ENCODE measurements at places on chromosomes 2 and 18.

DNA sequence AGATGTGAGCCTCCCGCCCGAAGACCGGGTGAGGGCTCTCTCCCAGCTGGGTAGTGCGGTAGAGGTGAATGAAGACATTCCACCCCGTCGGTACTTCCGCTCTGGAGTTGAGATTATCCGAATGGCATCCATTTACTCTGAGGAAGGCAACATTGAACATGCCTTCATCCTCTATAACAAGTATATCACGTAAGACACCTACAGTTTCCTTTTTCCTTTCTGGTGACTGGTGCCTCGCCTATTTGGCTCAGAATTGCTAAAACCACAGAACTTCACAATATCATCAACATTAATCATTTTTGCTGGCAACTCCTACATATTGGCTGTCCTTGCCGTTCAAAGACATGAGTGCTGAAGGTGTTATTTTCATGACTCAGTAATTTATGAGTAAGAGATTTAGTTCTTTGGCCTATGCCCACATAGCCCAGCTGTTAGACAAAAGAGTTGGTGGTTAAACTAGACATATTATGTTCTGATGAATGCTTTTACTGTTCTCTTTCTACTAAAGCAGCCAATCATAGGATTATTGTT is 2.2 kb downstream of the STAMBP start:
- no peak for DNase-seq

DNA sequence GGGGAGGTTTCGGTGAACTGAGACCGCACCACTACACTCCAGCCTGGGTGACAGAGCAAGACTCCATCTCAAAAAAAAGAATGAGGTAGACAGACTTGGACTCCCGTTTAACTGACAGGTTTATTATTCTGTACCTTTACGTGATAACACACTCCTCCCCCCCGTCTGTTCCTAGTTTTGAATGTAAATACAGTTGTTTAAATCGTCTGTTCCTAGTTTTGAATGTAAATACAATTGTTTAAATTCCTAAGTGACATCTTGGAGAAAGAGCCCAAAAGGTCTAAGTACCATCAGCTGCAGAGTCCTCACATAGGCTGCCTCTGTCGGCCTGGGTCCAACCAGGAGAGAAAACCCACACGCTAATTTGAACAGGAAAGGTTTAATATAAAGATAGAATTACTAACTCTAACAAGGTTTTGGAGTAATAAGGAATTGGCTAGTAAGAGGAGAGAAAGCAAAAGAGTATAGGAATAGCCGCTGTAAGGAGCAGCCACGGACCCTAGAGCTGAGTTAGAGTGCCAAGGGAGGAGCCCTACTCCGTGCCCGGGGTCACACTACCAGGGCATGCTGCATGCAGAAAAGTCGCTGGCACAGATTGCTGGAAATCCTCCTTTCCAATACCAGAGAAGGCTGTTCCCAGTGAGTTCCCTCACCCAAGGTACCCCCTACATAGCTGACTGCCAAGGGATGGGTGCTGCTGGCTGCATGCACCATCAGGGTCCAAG is 83.5 kb upstream of the RANBP2 start:
- DNase-seq = no peak

- DNase-seq = no peak
Measured at GRCh38 chr2:53750041-53750768, 17.4 kb upstream of the CHAC2 start.

- DNase-seq = no peak
Measured at GRCh38 chr18:50523165-50523564, 36.7 kb upstream of the MAPK4 start.

GRCh38 chr2:21552981-21553380 is 429.2 kb downstream of the TDRD15 start:
- no peak for DNase-seq

DNA sequence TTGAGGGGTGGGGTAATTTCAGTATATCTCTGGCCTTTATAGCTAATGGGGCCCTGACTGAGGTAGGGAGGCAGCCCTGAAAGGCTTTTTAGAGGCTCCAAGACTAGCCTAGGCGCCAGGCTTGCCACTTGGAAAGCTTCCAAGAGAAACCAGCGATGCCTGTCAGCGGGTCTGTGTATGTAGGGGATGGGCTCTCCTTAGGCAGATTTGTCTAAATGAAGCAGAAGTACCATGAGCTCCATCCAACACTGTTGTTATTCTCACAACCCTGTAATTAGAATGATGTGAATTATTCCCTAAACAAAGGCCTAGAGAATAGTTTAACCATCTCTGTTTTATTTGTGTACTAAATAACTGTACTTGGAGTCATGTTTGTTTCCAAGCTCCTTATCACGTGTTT is 138.1 kb downstream of the B3GNT2 start:
- DNase-seq = no peak

- DNase-seq = no peak
Measured at GRCh38 chr18:63963615-63964256, 6.1 kb upstream of the SERPINB8 start.

- no peak for DNase-seq
Measured at GRCh38 chr2:110101901-110102803, 13.5 kb downstream of the MALL start.

- DNase-seq = no peak
Measured at GRCh38 chr2:99662761-99663341, 173.0 kb upstream of the REV1 start.

GRCh38 chr2:73053316-73054114 is 18.0 kb downstream of the SFXN5 start:
- DNase-seq = no peak

- no peak for DNase-seq
Measured at GRCh38 chr18:27778441-27778840, 398.5 kb downstream of the CDH2 start.

DNA sequence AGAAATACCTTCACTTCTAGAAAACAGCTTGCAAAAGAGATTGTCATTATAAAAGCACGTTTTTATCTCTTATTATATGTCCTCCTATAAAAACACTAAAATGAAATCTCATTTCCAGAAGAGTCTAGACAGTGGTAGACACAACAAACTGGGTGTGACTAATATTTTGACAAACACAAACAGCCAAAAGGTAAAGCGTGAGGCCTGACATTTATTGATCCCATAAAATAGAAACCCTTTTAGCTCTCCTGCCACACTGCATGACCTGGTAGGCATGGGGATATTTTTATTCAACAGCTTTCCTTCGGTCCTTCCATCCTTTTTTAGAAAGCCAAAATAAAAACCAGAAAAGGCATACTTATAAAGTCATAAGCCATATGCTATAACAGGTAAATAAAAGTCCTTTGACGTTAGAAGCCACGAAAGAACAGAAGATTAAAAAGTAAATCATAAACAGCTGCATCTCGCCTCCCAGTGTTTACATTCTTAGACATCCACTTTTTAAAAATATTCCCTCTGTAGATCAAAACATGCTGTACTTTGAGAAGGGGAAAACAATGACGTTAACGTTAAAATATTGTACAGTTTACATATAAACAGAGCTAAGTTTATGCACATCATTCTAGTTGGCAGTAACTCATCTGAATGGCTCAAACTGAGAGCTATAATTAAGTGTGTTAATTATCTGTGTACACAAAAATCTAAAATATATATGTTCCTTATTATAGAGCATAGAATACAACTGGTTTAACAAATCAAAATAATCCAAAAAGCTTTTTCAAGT is 44.6 kb downstream of the IRS1 start:
- DNase-seq = no peak

DNA sequence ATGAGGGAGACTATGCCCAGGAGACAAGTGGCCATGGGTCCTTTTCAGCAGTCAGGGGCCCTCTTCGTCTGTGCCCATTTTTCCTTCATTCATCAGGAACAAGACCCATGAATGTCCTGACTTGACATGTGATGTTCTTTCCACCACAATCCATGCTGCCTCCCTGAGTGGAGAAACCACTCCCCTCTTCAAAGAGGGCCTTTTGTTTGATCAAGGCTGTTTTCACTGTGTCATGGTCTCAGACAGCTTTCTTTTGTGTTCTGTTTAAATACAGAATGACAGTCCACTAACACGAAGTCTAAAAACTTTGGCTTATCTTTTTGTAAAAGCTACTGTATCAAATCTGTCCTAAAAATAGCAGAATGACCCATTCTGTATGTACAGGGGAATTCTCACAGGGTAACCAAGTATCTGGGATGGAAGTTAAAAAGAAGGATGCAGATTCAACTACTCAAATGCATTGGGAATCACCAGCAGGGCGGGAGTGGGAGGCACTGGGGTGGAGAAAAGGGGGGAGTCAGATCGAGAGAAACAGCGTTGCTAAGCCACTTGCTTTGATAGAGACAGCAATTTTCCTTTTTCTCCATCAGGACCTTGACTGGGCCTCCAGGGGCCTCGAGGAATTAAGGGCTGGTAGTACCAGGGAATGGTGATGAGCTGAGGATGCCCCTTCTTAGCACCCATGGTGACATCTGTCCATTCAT is 13.9 kb downstream of the LRP2 start:
- DNase-seq = no peak

- DNase-seq = no peak
Measured at GRCh38 chr2:224865016-224865415, 148.9 kb upstream of the CCDC195 start.

DNA sequence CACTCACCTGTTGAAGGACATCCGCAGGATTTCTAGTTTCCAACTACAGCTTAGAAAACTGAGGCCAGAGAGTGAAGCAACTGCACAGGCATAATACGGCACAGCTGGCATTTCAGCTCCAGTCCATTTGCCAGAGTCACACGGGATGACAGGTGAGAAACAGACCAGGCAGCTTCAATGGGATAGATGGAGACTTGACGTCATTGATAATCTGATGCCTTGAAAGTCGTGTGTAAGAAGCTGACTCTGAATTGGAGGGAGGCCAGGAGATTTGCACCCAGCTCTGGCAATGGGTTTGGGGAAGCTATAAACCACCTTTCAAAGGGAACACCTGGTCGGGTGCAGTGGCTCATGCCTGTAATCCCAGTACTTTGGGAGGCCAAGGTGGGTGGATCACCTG is 12.4 kb upstream of the DNMT3A start:
- no peak for DNase-seq

DNA sequence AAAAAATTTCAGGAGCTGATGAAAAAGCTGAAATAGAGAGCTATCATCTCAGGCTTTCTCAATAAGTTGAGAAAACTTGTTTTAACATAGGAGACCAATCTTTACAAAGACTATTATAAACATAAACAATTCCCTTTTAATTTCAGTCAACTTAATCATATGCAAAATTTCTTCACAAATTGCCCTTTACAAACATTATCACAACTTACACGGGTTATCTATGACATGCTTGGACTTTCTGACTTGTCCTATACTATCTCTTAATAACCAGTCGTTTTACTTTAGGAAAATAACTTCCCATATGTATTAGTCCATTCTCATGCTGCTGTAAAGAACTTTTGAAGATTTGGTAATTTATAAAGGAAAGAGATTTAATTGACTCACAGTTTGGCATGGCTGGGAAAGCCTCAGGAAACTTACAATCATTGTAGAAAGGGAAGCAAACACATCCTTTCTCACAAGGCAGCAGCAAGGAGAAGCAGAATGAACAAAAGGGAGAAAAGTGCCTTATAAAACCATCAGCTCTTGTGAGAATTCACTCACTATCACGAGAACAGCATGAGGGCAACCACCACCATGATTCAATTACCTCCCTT is 1583.7 kb upstream of the CELF4 start:
- DNase-seq = peak; percentile 14

DNA sequence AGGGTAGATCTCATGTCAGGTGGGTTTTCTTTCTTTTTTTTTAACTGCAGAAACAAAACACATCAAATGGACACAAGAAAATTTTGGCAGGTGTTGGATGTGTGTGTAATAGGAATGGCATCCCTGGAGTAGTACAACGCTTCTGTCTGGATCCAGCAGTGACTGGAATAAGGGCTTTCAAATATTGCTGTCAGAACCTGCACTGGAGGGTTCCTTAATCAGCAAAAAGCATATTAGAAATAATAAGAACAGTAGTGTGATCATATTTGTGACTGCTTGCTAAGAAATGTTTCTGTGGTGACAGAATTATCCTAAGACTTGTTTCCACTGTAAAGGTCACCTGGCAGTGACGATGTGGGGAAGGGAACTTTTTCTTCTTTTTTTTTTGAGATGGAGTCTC is 30.8 kb downstream of the CREG2 start:
- no peak for DNase-seq

- no peak for DNase-seq
Measured at GRCh38 chr18:30066288-30066687, 976.3 kb downstream of the DSC3 start.

- no peak for DNase-seq
Measured at GRCh38 chr2:58879834-58880233, 638.7 kb upstream of the FANCL start.

GRCh38 chr2:29394311-29394980 is 279.2 kb downstream of the CLIP4 start:
- DNase-seq = no peak

GRCh38 chr2:103402944-103403343 is 641.1 kb downstream of the TMEM182 start:
- DNase-seq = no peak

DNA sequence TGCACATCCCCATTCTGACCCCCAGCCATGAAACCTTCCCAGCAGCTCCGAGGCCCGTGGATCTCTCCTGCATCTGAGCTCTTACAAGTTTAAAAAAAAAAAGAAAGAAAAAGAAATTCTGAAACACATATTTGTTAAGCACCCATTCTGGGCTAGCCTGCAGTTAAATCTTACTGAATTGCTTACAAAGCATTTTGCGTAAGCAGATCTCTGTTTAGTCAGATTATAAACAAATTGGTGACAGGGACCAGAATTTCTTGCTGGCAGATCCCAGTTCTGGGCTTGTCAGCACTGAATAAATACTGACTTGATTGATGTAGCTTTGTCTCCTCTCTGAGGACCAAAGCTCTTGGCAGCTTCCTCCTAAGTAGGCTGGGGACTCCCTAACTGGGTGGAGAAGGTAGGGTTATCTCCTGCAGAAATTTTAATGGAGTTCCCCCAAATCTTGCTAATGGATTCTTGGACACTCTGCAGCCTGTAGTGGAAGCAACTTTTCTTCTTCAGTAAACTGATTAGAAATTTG is 160.9 kb downstream of the MIB1 start:
- DNase-seq = no peak

DNA sequence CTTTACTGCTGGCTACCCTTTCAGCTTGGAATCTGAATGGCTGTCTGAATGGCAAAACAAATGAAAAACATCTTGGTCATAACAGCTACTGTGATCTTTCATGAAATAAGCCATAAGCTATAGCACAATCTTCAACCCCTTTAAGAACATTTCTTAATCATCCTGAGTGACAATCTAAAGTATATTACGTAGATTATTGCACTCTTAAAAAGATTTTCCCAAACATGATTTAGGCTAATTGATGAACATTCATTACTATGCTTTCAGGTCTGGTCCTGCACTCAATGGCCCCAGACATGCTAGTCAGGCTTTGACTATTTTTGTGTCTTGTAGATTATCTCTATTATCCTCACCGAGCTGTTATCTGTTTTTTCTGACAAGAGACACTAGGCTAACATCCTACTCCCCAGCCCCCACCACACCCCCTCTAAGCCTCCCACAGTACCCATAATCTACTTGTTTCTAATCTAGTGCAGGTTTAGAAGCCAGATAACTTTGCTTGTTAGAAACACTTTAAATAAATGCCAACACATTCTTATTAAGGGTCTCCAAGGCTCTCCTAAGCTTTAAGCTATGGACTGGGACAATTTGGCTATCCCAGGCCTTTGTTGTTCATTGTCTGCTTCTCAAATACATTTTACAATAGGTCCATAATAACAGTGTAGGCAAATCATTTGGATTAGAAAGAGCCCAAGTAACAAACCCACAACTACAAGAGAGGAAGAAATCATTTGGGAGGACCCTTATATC is 4.2 kb downstream of the SMAD2 start:
- DNase-seq = no peak

GRCh38 chr2:65349863-65350262 is 82.5 kb downstream of the SPRED2 start:
- DNase-seq = no peak

- DNase-seq = no peak
Measured at GRCh38 chr2:120320318-120320851, 25.6 kb upstream of the INHBB start.
